CD4-positive, CD25-positive, alpha-beta regulatory T cell (primary cell): ENCODE measurements at places on chromosomes 3 and 15.
A peak's percentile ranks its signal among the peaks of the same experiment; 100 is the strongest.

DNA sequence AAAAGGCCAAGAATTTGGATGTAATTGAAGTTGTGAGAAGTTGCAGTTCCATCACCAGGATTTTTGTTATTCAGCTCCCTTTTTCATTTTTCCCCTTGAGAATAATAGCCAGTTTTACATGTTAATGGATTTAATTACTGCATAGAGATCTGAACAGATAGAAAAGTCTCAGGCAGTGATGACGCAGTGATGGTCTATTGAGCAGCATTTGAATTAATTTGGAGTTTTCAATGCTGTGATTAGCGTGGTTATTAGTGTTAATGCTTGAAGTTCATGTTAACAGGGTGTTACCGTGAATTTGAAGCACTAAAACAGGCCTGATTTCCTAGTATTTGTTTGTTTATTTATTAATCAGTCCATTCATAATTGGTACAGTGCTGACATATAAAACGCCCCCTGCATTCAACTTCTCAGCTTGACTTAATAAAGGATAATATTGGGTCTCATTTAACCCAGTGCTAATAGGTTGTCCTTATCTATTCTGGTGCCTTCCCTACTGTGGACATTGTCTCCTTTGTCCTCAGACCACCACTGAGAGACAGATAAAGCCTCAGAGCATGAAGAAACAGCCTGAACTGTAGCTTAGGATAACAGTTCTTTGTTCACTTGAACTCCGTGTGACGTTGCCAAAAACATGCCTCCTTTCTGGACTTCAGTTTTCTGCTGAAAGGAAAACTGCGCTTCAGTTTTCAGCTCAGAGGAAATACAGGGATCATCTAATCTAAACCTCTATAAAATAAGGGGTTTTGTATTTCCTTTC, 82.4 kb downstream of the RTP4 start:
- H3K36me3 ChIP-seq: no peaks in the 10 kb centered on the region
- peaks cover 2% of the 10 kb centered on the region for H3K27me3 ChIP-seq
- no peak for DNase-seq
- H3K4me1 ChIP-seq: no peaks in the 10 kb centered on the region
- H3K27ac ChIP-seq: no peak overlapping the region

DNA sequence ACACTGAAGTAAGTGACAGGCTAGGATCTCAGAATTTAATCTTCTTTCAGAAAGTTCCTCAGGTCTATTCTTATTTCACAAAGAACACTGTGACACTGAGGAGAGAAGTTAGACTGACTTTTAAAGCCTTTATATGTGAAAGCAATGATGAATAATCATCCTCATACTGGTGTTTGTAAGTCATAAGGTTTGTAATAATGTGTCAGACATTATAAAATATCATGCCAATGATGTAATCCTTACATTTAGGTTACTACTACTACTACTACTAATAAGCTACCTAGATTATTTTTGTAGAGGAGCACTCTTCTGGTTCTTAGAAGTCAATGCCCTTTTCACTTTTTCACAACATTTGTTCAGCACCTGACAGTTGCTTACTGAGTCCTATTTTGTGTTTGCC, 33.4 kb downstream of the FANCD2OS start:
- no peaks in the 10 kb centered on the region for H3K27me3 ChIP-seq
- no peaks in the 10 kb centered on the region for H3K4me1 ChIP-seq
- H3K4me3 ChIP-seq: no peak overlapping the region
- H3K27ac ChIP-seq: no peak overlapping the region
- H3K36me3 ChIP-seq: peaks cover 4% of the 10 kb centered on the region

DNA sequence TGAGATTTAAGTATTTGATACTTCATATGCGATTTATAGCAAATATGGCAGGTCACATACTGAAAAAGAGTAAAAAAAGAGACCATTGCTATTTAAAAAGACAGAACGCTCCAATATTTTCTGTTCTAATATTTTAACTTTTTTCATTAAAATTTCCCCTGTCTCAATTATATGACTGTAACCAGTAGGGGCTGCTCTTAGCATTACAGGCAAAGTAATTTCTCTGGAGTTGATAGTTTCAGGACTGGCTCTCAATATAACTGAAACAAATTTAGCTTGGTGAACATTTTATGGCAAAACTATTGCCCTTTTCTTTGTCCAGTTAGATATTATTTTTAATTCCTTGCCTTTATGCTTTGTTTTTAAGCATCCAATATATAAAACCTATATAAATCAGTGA, 286.3 kb upstream of the ROBO2 start:
- no peaks in the 10 kb centered on the region for H3K4me1 ChIP-seq
- H3K36me3 ChIP-seq: no peaks in the 10 kb centered on the region
- H3K27ac ChIP-seq: no peak overlapping the region
- DNase-seq: no peak
- no peak overlapping the region for H3K4me3 ChIP-seq
- no peaks in the 10 kb centered on the region for H3K27me3 ChIP-seq

GRCh38 chr3:154224366-154224765, 99.9 kb downstream of the DHX36 start:
- DNase-seq: no peak
- no peaks in the 10 kb centered on the region for H3K36me3 ChIP-seq
- H3K4me1 ChIP-seq: no peaks in the 10 kb centered on the region
- no peak overlapping the region for H3K4me3 ChIP-seq
- H3K27me3 ChIP-seq: no peaks in the 10 kb centered on the region

DNA sequence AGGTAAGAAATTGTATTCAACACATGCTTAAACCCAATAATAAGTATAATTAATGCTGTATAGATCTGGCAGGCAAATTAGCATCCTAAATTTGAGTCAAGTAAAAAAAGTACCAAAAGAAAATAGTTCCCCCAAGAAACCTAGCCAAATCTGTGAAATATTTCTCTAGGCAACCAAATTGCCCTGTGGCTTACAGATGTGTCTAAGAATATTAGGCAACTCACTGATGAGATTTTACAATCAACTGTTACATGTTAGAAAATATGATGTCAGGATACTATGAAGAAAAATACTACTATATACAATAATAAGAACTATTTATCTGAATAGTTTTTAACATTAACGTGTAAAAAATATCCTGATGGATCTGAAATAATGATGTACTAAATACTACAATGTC, 397.1 kb downstream of the TIGIT start:
- H3K4me1 ChIP-seq: no peaks in the 10 kb centered on the region
- H3K27me3 ChIP-seq: no peaks in the 10 kb centered on the region
- DNase-seq: no peak
- H3K36me3 ChIP-seq: no peaks in the 10 kb centered on the region
- H3K4me3 ChIP-seq: no peak overlapping the region

- H3K27me3 ChIP-seq: no peaks in the 10 kb centered on the region
- no peak for DNase-seq
- H3K4me1 ChIP-seq: peaks cover 65% of the 10 kb centered on the region
- H3K36me3 ChIP-seq: peaks cover 68% of the 10 kb centered on the region
- H3K27ac ChIP-seq: peak overlapping the region; percentile 82
These were observed 10.4 kb downstream of the WDR82 start for GRCh38 chr3:52268036-52268435.

DNA sequence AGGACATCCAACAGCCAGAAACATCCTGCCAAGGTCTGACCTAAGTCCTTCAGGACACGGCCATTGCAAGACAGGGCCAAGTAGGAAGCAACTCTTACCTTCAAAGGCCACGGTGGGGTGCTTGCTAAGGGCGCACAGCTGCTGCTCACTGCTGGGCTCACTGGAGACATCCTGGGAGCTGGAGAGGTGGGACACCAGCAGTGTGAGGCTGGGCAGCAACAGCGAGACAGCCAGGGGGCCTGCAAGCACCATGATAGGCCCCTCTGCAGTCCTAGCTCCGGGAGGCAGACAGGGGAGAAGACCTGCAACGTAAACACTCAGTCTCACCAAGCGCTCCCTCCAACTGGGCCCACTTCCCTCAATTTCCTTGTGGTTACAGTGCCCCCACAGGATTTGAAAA, 79.2 kb downstream of the SEMA5B start:
- H3K4me1 ChIP-seq: no peaks in the 10 kb centered on the region
- DNase-seq: no peak
- no peaks in the 10 kb centered on the region for H3K27me3 ChIP-seq
- H3K4me3 ChIP-seq: no peak overlapping the region

DNA sequence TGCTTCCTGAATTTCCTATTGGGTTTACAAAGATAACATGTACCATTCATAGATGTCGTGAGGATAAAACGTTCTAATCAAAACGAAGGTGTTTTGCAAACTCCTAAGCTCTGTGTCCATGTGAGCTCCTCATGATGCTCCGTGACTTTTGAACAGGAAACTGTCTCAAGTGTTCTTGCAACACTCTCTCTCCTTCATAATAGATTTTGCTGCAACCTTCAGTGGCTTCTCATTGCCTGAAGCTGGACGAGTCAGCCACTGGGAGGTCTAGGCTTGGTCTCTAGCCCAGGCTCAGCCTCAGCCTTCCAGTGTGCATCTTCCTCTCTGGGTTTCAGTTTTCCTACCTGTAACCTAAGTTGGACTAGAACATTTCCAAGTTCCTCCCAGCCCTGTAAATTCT, 18.7 kb upstream of the BCL2A1 start:
- H3K36me3 ChIP-seq: no peaks in the 10 kb centered on the region
- no peak overlapping the region for H3K4me3 ChIP-seq
- DNase-seq: no peak
- no peak overlapping the region for H3K27ac ChIP-seq
